H1 (cell line): ENCODE measurements at places on chromosomes 12 and 14.

DNA sequence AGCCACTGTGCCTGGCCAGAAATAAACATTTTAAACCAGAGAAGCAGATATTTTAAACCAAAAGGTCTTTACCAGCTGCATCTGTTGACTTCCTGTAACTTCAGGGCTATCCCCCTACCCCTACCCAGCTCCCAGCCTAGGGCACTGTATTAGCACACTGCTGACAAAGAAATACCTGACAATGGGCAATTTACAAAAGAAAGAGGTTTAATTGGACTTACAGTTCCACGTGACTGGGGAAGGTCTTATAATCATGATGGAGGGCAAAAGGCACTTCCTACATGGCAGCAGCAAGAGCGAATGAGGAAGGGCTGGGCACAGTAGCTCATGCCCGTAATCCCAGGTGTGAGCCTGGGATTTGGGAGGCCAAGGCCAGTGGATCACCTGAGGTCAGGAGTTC, 26.0 kb downstream of the GEMIN2 start:
- peaks cover 29% of the 10 kb centered on the region for H3K36me3 ChIP-seq
- no peaks in the 10 kb centered on the region for H3K27me3 ChIP-seq
- DNase-seq, result peak; percentile 27
- no peak overlapping the region for H3K27ac ChIP-seq
- peak overlapping the region; percentile 5; the same call in 1 of the 2 replicates for H3K4me3 ChIP-seq

GRCh38 chr14:36748610-36749213, 87.1 kb downstream of the PAX9 start:
- no peak for DNase-seq
- H3K4me1 ChIP-seq, result peaks cover 2% of the 10 kb centered on the region

DNA sequence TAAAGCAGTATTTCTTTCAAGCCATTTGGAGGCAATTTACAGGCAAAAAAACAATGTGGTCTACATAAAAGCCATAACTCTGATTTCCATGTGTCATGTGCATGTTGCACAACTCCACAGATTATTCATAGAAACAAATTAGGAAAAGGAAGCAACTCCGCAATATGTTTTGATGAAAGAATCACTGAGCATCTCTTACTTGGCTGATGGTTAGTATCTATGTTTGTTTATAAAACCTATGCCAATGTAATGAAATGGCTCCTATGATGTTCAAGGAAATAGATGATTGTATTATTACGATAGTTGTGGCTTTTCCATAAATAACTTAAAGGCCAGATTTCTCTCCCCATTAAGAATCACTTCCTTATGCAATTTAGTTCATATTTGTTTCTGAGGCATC, 373.7 kb downstream of the CCDC91 start:
- H3K4me1 ChIP-seq, result no peaks in the 10 kb centered on the region
- H3K36me3 ChIP-seq, result no peaks in the 10 kb centered on the region
- no peaks in the 10 kb centered on the region for H3K27me3 ChIP-seq
- H3K27ac ChIP-seq, result no peak overlapping the region

- no peak overlapping the region for H3K4me3 ChIP-seq
- no peaks in the 10 kb centered on the region for H3K27me3 ChIP-seq
These were observed 106.8 kb downstream of the PELI2 start for GRCh38 chr14:56224691-56225681.

DNA sequence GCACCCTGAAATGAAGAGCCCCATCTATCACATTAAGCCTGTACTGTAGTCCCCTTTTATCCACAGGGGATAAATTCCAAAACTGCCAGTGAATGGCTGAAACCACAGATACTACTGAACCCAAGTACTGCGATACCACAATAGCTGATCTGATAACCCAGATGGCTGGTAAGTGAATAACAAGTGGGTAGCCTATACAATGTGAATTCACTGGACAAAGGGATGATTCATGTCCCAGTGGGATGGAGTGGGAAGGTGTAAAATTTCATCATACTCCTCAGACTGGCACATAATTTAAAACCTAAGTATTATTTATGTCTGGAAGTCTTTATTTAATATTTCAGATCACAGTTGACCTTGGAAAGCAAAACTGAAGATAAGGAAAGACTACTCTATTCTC, 201.3 kb downstream of the GPHN start:
- H3K4me3 ChIP-seq, result no peak overlapping the region
- no peaks in the 10 kb centered on the region for H3K36me3 ChIP-seq
- no peak for DNase-seq
- H3K4me1 ChIP-seq, result no peaks in the 10 kb centered on the region
- no peak overlapping the region for H3K27ac ChIP-seq

GRCh38 chr14:89912221-89912620, 42.3 kb downstream of the EFCAB11 start:
- H3K27ac ChIP-seq, result no peak overlapping the region
- no peak for DNase-seq
- no peak overlapping the region for H3K4me3 ChIP-seq
- no peaks in the 10 kb centered on the region for H3K27me3 ChIP-seq
- H3K36me3 ChIP-seq, result no peaks in the 10 kb centered on the region

- no peak overlapping the region for H3K4me3 ChIP-seq
- no peak overlapping the region for H3K27ac ChIP-seq
- no peaks in the 10 kb centered on the region for H3K4me1 ChIP-seq
These were observed 63.7 kb upstream of the PLEKHA5 start for GRCh38 chr12:19065871-19066270.

GRCh38 chr14:97185186-97185585, 388.0 kb downstream of the VRK1 start:
- H3K36me3 ChIP-seq, result no peaks in the 10 kb centered on the region
- H3K4me1 ChIP-seq, result no peaks in the 10 kb centered on the region
- DNase-seq, result peak; percentile 51
- H3K4me3 ChIP-seq, result no peak overlapping the region
- H3K27ac ChIP-seq, result no peak overlapping the region
